ENCODE measurements at places on chromosomes 4 and X.

GRCh38 chr4:67884701-67885100 lies 899 bp upstream of the TMPRSS11D start:
- DNase-seq, result no peak

DNA sequence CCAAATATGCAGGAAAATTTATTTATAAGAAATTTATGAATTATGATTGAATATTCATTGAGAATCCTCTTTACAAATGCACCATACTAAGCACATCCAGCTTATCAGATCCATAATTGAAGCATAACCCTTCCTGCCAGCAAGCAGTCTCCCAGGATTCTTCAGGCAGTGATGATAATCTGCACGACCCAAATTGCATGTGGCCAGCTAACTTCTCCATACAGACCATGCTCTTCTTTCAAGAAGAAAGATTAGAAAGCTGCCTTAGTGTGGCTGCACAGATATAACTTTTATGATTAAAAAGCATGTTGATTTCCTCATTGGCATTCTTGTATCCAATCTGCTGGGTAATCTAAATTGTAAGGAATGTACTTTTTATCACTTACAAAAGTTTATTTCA lies 3.3 kb upstream of the CBR4 start:
- no peak for DNase-seq

DNA sequence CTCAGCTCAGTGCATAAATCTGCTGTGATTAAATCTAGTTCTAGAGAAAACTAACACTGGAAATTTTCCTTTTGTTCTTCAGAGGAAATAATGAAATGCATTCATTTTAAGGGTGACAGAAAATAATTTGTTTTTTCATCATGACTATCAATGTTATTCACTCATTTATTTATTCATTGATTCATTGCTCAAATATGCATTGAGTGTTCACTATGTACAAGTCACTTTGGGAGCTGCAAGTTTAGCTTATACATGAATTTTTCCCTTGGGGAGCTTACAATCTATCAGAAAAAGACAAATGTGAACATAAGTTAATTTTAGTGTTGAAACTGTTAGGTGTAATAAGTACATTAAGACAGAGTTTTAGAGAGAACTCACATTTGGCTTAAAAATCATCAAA lies 897.8 kb downstream of the CENPC start:
- no peak for DNase-seq

- DNase-seq, result no peak
These were observed 4.8 kb downstream of the NOCT start for GRCh38 chr4:139020384-139020783.

DNA sequence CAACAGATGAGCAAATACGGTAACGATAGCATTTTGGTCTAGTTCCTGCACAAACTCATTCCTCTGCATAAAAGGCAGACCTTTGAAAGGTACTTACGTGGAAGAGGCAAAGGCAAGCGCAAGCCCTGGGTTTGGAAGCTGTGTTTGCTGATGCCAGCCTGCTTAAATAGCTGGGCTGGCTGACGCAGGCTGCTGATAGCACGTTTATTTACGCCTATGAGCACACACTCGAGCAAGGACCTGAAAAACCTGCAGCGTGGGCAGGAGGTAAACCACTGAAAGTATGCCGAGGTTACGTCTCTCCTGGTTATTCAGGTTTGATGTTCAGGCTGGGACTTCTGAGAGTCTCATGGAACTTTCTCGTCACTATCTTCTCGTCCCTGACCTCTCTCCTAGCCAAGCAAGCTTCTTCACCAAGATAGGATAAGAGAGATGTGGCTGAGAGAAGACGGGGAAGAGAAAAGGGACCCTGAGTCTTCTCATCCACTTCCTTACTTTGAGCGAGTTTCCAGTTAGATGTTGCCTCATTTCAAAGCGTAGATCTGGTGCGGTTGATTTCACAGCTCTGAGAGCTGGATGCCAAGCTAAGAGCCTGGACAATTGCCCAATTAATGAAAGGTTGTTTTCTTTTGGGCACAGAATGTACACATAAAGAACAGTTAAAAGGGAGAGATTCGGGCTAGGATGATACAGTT lies at the start of gene HOPX:
HOPX (minus strand) TSS at position 139 of the 695 bp plus-strand sequence. CDS start 23,480 bp downstream, outside the sequence.
- DNase-seq, result no peak

- no peak for DNase-seq
These were observed 119.7 kb downstream of the FRYL start for GRCh38 chr4:48660347-48660746.

- DNase-seq, result no peak
These were observed 26.5 kb downstream of the HMX1 start for GRCh38 chr4:8844976-8845690.

DNA sequence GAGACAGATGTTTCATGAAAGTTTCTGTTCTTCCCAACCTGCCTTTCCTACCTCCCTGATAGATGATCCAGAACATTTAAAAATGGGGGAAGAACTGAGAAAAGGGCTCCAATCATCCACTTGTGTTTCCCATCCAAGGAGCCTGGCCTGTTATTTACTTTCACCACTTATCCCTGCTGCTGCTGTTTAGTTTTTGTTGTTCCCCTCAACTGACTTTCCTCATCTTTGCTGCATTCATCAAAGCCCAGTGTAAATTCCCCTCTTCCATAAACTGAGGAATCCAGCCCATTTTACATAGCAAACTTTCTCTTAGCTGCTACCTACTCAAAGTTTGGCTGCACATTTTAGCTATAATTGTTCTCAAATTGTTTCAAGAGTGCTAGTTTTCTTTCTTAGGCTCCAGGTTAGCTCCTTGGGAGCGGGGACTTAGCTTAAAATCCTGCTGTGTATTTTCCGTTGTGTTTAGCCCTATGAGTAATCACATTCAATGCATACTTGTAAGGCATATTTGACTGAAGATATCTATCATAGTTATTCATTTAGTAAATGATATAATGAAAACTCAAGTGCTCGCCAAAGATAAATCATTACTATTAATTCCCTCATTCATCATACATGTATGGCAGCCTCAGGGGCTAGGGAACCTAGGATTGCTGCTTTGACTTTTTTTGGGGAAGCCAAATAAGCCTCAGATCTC lies 1.4 kb upstream of the PTPN13 start:
- DNase-seq, result no peak

- peak; percentile 72 for DNase-seq
These were observed 50.0 kb downstream of the COX18 start for GRCh38 chr4:73019462-73020047.

DNA sequence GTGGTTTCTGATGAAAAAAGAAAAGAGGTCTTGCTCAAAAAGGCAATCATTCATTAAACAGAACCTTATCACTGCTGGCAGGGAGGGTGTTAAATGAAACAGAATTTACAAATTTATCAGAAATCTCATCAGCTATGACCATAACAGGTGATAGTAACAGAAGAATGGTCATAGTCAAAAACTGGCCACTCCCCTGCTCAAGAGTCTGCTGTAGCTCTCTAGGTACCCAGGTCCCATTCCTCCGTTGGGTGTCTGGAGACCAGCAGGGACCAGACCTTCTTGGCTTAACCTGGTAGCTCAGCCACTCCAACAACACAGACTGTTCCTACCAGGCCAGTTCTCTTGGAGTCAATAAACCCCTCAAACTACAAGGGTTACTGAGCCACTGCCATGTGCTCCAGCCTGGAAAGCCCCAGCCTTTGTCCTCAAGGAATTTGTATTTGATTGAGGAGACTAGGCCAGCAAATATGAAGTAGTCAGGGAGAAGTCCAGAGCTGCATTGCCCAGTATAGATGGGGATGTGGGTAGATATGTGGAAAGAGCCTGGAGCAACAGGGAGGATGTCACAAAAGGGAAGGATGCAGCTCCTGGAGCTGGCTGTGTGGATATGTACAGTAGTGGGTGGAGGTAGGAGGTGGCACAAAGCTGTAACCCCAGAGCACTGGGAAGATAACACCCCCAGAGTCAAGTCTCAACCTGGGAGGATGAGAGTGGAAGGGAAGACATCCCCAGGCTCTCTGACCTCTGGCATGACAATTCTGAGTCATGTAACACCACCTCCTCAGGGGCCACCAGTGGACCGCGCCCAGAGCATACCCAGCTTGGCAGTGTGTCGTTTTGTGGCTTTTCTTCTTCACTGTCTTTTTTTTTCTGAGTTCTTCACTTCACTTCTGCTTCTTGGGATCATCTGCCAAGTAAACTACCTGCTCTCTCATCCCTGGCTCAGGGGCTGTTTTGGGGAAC lies 21.9 kb downstream of the RASL11B start:
- DNase-seq, result no peak

Data from Kasumi-1 (cell line).